ENCODE measurements at places on chromosomes 2 and 18.

GRCh38 chr2:62477573-62477972 lies 28.4 kb downstream of the TMEM17 start:
- DNase-seq, result no peak

DNA sequence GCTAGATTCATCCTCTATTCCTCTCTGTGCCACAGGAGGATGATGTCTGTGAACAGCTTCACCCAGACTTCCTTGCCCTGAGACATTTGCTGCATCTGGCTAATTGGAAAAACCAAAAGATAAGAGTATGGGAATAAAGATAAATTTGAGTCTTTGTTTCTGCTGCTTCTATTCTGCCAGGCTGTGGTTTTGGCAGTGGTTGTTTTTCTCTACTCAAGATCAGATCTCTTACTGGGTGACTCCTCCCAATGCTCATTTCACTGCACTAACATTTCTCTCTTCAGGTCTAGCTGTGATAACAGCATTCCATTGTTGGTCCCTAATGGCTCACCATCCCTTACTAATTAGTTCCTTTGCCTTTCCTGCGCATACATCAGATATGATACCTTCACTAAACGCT lies 89.5 kb downstream of the CALCRL start:
- no peak for DNase-seq

- DNase-seq, result no peak
Measured at GRCh38 chr2:106338043-106338442, 130.2 kb downstream of the RGPD3 start.

- DNase-seq, result no peak
Measured at GRCh38 chr2:85398426-85399182, 11.6 kb downstream of the CAPG start.

DNA sequence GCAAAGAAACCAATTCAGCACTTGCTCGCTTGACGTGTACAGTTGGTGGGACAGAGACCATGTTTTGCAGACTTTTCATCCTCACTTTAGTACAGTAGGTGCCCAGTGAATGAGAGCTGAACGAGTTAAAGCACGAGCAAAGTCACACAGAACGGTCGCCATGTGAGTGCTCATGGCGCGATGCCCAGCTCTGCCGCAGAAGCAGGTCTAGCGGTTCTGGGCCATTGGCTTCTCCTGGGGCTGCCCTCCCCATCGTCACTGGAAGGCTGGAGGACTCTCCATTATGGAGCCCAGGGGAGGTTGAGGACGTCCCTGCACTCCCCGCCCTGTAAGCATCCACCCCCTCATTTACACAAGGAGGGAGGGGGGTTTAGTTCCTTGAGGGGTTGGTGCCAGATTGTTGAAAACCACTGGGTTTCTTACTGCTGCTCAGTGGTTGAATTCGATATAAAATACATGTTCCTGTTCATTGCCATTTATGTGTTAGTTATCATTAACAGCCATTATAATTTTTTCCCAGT lies 24.9 kb downstream of the PTGR3 start:
- no peak for DNase-seq

- DNase-seq, result no peak
Measured at GRCh38 chr2:27080140-27080469, 1.7 kb downstream of the EMILIN1 start.

DNA sequence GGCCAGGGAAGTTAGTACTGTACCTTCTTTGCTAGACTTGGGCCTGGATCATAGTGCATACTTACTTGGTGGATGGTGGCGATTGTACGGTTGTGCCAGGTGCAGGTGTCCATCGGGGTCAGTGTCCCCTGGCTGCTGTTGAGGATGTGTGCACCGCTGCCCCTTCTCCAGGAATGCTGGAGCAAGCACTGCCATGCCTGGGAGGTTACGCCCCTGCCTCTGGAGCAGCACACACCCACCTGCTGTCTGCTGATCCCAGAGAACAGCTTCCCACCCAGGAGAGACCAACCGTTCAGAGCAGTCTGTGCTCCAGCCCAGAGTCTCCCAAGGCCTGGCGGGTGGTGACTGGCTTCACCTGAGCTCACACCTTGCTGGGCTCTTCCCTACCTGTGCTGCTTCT lies 286.8 kb upstream of the HS6ST1 start:
- no peak for DNase-seq

GRCh38 chr2:43417300-43417699 lies 178.5 kb downstream of the THADA start:
- DNase-seq, result no peak

GRCh38 chr18:24502667-24503523 lies 42.5 kb downstream of the HRH4 start:
- DNase-seq, result no peak

- no peak for DNase-seq
Measured at GRCh38 chr2:204683384-204683783, 138.1 kb downstream of the PARD3B start.

DNA sequence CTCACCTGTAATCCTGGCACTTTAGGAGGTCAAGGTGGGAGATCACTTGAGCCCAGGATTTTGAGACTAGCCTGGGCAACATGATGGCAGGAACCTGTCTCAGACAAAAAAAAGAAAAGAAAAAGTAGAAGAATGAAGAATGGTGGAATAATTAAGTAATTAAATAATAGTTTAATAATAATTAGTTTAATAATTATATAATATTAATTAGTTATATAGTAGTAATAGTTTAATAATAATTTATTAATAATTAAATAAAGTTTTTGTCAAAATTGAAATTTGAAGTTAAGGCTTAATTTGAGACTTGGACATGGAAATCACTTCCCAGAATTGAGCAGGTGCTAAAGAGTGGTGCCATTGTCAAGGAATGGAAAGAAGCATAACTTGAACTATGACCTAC lies 52.2 kb upstream of the ABCA12 start:
- DNase-seq, result no peak

DNA sequence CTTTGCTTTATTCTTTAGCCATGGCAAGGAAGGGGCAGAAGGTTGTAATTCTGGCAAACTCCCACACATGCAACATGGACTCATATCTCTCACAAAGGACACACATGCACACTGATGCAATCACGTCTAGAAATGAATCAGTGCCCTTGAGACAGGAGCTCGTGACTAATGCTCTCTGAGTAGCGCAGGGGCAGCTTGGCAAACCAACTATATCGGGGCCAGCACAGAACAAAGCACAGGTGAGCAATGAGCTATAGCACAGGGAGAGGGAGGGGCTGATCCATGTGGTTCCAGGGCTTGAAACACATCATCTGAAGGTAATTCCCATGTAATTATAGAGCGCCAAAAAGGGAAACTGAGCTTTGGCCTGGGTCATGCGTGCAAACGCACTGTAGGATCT lies 165.2 kb upstream of the KLF7 start:
- peak; percentile 95 for DNase-seq

GRCh38 chr2:217943446-217944321 lies 59.1 kb downstream of the TNS1 start:
- DNase-seq, result no peak

DNA sequence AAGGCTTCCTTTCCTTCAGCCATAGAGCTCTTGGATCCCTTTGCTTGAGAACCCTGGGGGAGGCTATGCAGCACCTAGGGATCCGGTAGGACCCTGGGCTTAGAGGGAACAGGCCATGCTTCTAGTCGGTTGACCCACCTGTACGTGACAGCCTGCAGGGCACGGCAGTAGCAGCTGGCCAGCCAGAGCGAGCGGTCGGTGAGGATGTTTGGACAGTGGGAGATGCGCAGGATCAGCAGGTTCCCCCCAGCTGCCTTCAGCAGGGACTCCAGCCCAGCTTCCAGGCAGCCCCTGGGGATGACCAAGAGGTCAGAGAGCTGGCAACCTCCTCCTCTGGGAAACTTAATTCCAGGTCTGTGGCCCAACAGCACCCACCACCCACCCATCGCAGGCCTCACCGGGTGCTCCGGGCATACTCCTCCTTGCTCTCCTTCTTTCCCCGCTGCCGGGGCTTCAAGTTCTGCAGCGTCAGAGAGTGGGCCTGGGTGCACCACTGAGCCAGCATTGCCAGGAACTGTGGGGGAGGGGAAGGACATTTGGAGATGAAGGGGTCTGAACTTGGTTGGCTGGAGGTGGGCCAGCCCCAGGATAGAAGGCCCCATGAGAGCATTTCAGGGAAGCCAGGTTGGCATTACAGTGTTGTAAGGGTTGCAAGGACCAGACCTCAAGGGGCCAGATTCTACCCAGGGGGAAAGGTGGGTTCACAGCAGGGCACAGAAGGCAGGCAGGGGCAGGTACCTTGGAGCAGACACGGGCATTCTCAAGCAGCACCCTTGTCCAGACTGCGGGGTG lies 20.5 kb downstream of the FBXO41 start:
- no peak for DNase-seq

- DNase-seq, result no peak
Measured at GRCh38 chr2:10890706-10891270, 20.9 kb upstream of the KCNF1 start.

DNA sequence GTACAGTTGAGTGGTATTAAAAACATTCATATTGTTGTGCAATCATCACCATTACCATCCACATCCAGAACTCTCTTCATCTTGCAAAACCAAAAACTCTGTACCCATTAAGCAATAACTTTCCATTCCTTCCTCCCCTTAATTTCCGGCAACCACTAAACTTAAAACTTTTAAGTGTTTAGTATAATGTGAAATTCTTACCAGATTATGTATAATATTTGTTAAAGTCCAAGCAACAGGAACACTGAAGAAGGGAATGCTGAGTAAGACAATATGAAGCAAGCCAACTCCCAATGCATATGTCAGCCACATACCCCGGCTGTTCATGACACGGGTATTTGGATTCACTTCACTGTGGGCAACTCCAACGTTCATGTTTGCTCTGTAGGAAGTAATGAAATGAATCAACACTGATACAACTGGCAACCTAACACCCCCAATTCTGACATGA lies 1.9 kb downstream of the ORMDL1 start:
- peak; percentile 78 for DNase-seq

DNA sequence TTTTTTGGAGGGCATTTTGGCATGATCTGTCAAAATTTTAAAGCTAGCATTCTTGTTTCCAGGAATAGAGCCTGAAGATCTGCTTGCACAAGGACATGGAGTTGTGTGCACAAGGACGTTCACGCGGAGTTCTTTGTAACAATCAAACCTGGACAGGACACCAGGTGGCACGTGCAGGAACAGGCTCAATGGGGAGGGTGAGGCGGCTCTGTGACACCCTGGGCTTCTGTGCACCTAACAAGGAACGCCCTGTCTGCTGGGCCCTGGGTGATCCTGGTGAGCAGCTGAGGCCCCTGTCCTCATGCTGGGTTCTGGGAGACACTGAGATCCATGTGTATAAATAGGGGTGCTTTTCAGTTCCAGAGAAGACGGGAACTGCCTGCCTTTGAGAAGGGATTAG lies 93.1 kb upstream of the PXDN start:
- no peak for DNase-seq

DNA sequence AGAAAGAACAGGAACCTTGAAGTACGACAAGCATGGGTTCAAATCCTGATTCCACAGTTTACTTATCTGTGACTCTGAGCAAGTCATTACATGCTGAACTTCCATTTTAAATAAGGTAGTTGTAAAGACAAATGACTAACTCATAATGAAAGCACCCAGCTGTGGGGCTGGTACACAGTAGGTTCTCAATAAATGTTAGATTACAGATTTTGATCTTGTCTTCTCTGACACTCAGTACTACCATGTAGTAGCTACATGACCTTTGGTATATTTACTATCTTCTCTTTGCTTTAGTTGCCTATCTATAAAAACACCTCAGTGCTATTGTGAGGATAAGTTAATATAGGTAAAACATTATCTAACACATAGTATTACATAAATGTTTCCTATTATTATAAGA lies 3.2 kb downstream of the TRAK2 start:
- DNase-seq, result peak; percentile 42

- DNase-seq, result no peak
Measured at GRCh38 chr2:102130647-102130991, 11.9 kb upstream of the IL1R1 start.

- no peak for DNase-seq
Measured at GRCh38 chr2:152542995-152543481, 174.2 kb downstream of the PRPF40A start.

DNA sequence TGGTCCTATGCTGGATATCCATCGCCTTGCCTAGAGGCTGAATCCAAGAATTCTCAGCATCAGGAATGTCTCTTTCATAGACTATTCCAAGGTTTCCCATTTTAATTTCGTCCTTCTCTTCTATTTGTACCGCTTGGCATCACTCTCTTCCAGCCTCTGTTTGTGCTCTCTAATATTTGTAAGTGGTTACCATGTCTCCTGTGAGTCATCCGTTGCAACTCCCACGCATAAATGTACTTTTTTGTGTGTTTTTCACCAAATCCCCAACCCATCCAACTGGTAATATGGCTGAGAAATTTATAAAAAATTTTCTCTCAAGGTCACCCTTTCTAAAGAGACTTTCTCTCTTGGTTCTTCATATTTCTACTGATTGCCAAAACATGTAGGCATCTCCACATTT lies 21.8 kb downstream of the COLEC12 start:
- no peak for DNase-seq

GRCh38 chr18:26206488-26206887 lies 19.8 kb upstream of the TAF4B start:
- DNase-seq, result no peak

DNA sequence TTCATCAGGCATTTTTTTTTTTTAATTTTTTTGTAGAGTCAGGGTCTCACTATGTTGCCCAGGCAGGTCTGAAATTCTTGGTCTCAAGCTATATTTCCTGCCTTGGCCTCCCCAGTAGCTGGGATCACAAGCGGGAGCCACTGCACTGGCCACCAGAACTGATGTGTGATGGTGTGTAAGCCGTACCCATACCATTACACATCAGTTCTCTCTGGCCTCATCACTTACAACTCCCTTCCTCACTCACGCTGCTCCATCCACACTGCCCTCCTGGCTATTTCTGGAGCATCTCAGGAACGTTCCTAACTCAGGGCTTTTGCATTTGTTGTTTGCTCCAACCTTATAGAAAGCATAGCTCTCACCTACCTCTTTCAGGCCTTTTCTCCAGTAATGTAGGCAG lies 834.5 kb upstream of the ID2 start:
- DNase-seq, result no peak

DNA sequence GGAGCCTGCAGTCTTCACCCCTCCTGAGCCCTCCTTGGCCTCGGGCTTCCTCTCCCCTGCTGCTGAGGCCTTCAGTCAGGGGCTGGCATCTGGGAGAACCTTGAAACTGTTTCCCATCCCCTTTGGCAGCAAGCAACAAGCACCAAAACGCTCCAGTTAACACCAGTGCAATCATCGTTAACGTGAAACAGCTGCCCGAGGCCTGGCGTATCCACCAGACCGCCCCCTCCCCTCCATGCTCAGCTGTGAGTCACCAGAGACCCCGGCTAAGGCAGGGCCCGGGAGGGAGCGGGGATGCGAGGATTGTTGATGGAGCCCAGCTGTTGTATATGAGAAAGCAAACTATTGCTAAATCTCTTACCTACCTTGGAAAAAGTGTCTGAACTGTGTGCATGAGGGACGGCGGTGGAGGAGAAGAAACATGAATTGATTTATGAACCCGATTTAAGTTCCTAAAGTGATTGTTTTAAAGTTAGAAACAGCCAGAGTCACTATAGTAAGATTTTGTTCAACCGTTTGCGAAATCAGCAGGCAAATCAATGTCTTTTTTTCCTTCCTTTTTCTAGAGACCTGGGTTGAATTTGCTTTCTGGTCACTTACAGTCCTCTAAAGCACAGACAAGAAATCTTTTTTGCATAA lies 5.2 kb downstream of the ZFP36L2 start:
- peak; percentile 37 for DNase-seq

Measured in activated CD4-positive, alpha-beta T cell treated with anti-CD3 and anti-CD28 coated beads, Interleukin-2, Interleukin-6, amounts not matched to agents 100 ng/mL and 50 ng/mL, durations not matched to agents 16 hours and 8 hours (primary cell).